ENCODE measurements at places on chromosomes 5 and 9.

GRCh38 chr9:95644377-95644776 lies 127.6 kb upstream of the PTCH1 start:
- DNase-seq, result no peak

- no peak for DNase-seq
Observed at GRCh38 chr5:102888483-102888882, 133.4 kb downstream of the PAM start.

DNA sequence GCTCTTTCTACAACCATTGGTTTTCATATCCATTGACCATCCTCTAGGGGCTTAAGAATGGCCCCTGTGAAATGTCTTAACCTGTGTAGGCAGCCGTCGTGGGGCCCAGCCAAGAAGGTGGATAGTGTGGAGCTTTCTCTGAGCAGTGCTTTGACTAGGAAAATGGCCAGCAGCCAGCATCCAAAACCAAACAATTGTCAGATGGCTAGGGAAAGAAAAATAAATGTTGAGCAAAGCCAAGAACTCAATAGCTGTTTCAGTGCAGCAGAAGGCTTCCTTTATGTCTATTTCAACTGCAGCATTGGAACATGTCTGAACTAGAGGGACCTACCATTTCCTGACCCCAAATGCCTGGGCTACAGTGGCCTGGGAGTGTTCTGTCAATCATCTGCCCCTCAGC lies 374.9 kb downstream of the TLE4 start:
- no peak for DNase-seq

- no peak for DNase-seq
Observed at GRCh38 chr5:123294544-123294943, 128.7 kb downstream of the CEP120 start.

GRCh38 chr5:81003811-81004386 lies 43.7 kb downstream of the RASGRF2 start:
- DNase-seq, result no peak

DNA sequence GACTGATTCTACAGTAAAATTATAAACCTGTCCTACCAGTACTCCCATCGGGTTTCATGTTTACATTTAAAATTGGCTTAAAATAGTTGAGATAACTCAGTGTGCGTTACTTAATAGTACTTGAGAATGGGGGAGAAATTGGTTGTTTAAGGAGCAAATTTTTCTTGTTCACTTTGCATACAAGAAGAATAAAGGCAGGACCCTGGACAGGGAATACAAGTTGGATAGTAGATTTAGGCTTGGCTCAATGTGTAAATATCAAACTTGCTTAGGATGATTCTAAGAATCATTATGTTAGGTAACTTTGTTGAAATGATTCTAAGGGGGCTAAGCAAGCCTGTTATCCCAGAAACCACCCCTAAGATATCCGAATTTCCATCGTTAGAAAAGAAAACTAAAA lies 448.4 kb upstream of the TLE4 start:
- DNase-seq, result no peak

DNA sequence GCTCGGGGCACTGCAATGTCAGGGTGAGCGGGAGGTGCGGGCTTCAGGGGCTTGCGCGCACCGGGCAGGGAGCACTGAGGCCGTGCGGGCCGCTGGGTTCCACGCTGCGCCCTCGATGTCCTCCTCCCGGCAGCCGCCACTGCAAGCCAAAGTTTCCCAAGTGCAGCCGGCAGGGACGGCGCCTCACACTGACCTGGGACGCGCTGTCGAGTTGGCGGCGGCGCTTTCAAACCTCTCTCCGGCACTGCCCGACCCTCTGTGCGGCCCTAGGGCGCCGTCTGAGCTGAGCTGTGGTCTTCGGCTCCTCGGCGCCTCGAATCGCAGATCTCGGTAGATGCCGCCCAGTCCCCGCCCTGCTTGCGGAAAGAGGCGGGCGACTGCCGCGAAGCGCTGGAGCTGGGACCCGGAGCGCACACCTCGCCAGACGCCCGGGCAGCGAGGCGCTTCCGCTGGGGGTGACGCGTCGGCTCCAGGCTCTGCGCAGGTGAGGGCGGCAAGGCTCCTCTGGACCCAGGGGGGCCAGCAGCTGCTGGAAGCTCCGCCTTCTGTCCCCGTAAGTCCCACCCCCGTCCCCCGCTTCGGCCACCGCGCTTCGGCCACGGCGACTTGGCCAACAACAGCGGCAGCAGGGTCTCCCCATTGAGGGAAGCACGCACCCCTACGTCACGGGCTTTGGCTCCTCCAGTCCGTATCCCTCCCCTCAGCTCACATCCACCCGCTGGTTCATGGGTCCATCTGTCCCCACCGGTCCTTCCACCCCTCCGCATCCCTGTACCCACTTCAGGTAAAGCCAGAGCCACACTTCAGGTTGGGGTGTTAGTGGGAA lies at the start of gene ANKRD34B:
TSS of gene ANKRD34B (minus strand) at position 320 of the 826 bp plus-strand sequence. CDS start 10,261 bp downstream, outside the sequence.
- no peak for DNase-seq

- no peak for DNase-seq
Observed at GRCh38 chr9:3032898-3033297, 189.0 kb upstream of the PUM3 start.

GRCh38 chr5:17412760-17413671 lies 85.0 kb upstream of the TAF11L2 start:
- no peak for DNase-seq

GRCh38 chr9:78064075-78064474 lies 32.5 kb upstream of the GNAQ start:
- no peak for DNase-seq
